ENCODE measurements at places on chromosomes 13 and 19. TPM values are rescaled to one million over a fixed set of nuclear protein-coding genes. Genes with fewer than 3 reads are reported as not detected.

Gene MIA
- total RNA-seq: 2.9 TPM

Gene ZNF256
- 12.0 TPM for total RNA-seq

Gene SYNGR4
- total RNA-seq: not detected

Gene SLITRK5
- 6.3 TPM for total RNA-seq

Gene ZNF675
- total RNA-seq: 29.2 TPM

Gene C19orf81
- not detected for total RNA-seq

Gene OR4F17
- total RNA-seq: not detected

Gene ZNF728
- 0.16 TPM for total RNA-seq

Gene TDRD12
- total RNA-seq: 1.1 TPM

Gene DIRAS1
- total RNA-seq: 3.2 TPM

Gene TLE6
- 1.4 TPM for total RNA-seq

Gene MBD3L2
- total RNA-seq: not detected

Gene JSRP1
- total RNA-seq: 1.6 TPM

Gene GDF15
- 12.5 TPM for total RNA-seq

Gene GARIN5A
- not detected for total RNA-seq

Gene S1PR5
- 3.2 TPM for total RNA-seq

Gene MISP3
- 0.21 TPM for total RNA-seq

Gene PTH2
- total RNA-seq: not detected

Gene WDR87
- total RNA-seq: not detected

Gene GARIN5B
- not detected for total RNA-seq

Gene SH2D3A
- total RNA-seq: 11.4 TPM

Gene FCAR
- not detected for total RNA-seq

Gene GJB6
- total RNA-seq: 5.9 TPM

Gene PEG3
- 324 TPM for total RNA-seq

Gene COL4A1
- total RNA-seq: 1,096 TPM

Gene KLK13
- total RNA-seq: not detected

Gene ZNF284
- total RNA-seq: 5.7 TPM

Gene MLLT1
- total RNA-seq: 7.5 TPM

Gene CEACAM18
- total RNA-seq: not detected

Gene LMO7
- total RNA-seq: 79.7 TPM

Data from urinary bladder (tissue), 4 donors.